ENCODE measurements at places on chromosomes 6 and 20.

- no peak for DNase-seq
Measured at GRCh38 chr20:42604998-42605956, 584.4 kb downstream of the PTPRT start.

DNA sequence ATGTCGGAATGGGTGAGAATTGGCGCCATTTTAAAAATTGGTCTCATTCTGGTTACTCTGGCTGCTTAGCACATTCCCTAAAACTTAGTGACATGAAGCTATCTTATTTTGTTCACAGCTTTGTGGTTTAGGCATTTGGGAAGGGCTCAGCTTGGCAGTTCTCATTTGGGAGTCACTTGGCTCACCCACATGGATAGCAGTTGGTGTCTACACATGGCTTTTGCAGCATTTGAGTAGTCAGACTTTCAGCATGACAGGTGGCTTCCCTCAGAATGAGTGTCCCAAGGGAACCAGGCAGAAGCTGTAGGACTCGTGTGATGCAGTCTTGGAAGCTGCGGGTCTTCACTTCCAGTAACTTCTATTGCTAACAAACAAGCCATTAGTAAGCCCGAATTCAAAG, 64.6 kb downstream of the UST start:
- no peak for DNase-seq

DNA sequence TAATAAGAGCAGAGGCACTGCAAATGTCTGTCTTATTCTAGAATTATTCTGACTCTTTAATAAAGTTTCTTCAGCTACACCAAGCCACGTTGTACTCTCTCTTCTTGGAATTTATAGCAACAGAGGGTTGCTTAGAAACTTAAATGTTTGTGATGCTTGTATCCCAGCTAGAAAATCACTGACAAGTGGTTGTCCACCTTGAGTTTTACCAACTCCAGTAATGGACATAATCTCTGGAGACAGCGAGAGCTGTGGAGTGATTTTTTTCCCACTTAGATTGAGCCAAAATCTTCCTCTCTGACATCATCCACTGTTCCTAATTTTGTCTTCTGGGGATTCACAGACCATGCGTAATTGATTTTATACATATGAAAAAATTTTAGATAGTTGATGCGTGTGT, 8.0 kb downstream of the ECT2L start:
- DNase-seq: no peak

GRCh38 chr20:53081916-53082863, 110.0 kb downstream of the TSHZ2 start:
- DNase-seq: no peak

DNA sequence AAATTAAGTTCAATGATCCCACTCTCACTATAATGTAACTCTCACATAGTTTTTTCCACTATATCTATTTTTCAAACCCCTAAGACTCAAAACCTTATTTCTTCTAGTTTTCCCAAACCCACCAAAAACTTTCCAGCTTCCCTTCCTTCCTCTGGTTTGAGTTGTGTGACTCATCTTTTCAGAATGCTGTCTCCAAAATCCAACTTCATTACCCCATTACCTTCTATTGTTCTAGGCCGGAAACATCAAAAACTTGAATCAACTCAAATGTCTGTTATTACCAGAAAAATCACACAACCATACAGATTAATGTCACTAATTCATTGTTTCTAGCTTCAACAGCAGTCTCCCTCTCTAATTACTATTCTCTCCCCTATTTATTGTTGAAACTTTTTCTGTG, 1090.3 kb downstream of the HACE1 start:
- DNase-seq: no peak

- no peak for DNase-seq
Measured at GRCh38 chr6:113871975-113872374, 14.8 kb downstream of the MARCKS start.

GRCh38 chr6:119454714-119455113, 105.2 kb upstream of the MAN1A1 start:
- DNase-seq: no peak

DNA sequence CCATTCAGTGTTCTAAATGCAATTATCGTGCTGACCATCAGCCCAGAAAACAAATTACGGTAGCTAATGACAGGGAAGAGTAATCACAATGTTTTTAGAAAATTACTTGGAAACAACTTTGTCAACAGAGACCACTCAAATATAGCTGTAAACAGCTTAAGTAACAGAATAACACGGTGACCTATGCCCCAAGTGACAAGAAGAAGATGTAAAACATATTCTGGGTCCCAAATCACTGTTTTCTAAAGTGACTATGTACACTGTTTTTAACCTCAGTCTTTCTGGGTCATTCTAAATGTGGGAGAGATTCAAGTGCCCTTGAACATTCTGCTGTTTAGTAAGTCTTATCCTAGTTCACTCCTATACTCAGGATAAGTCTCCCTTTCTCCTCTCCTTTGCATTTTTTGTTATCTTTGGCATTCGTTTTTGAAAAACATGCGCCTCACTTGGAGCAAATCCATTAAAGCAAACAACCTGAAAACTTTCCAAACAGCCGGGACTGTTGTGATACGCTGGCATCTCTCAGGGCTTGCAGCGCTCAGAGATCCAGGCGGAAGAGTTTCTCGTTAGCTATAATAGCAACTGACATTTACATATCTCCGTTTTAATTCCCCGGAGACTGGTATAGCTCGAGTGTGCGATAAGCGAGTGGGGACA, 114.5 kb upstream of the SOX4 start:
- no peak for DNase-seq
